NCI-H510A treated with DMSO at 0.1 percent for 48 hours (cell line): ENCODE measurements at places on chromosomes 3 and 15.

DNA sequence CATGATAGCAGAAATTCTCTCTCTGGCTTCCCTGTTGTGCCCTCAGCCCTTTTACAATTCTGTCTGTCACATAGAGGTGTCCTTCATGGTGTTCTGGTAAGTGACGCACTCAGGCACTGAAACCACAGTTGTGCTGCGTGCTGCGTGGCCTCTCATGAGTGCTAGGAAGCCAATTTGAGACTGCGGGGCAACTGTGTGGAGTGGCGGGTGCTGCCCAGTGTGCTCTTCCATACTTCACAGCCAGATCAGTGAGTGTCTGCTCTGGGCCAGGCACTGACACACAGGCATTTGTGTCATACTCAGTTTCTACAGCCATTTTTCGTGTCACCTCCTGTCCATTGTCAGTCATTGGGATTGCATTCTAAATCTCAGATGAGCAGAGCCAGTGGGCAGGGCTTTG, 133.1 kb upstream of the PLXNA1 start:
- DNase-seq, result no peak

GRCh38 chr3:150077581-150078247, 107.0 kb upstream of the PFN2 start:
- DNase-seq, result no peak

DNA sequence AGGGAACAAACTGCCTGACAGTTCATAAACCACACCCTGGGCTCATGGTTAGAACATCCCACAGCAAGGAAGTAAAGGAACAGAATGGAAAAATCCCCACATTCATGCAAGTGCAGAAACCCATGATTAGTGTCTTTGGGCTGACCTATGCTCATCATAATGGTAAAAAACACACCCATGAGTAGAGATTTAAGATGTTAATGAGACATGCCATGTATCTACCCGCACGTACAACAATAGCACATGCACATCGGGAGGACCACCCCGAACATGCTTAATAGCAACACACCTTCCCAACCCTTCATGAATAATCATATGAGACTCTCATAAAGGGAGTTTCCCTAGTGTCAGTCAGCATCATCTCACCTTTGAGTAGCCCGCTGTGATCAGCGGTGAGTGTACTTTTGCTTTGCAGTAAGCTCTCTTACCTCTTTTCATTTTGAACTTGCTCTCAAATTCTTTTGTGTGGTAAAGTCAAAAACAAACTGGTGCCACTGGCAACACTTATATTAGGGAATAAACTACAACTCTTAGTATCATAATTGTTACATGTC, 23.2 kb downstream of the ZBED2 start:
- DNase-seq, result no peak

GRCh38 chr3:177491296-177492032, 294.2 kb upstream of the TBL1XR1 start:
- DNase-seq, result peak; percentile 14

DNA sequence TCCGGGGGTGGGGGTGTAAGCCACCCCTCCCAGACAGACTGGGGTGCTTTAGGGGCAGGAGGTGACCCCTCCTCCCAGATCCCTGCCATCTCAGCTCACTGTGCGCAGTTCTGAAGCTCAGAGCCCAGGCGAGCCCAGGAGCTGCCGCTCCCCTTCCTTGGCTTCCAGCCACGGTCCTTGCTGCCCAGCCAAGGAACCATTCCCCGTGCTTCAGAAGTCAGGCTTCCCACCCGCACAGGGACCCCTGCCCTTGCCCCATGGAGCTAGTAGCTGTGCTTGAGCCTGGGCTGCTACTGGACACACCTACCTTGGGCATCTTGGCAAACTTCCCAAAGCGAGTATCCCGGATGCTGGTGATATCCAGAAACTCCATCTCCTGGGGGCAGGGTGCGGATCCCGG, 4.8 kb downstream of the PLCB2 start:
- DNase-seq, result no peak

DNA sequence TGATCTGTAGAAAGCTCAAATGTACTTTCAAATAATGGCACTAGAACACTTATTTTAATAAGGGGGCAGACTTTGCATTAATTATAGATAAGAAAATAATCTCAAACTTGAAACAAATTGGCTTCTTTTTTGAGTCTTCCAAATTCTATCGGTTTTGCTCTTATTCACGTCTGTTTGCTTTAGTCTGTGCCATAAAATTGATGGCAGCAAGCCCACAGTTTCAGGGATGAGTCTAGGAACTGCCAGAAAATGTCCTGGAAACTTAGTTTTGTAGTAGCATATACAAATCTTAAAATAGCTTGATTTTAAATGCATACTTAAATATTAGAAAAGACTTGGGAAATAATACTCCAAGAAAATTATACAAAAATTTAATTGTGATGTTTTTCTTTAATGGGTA, 39.7 kb downstream of the BCHE start:
- no peak for DNase-seq

DNA sequence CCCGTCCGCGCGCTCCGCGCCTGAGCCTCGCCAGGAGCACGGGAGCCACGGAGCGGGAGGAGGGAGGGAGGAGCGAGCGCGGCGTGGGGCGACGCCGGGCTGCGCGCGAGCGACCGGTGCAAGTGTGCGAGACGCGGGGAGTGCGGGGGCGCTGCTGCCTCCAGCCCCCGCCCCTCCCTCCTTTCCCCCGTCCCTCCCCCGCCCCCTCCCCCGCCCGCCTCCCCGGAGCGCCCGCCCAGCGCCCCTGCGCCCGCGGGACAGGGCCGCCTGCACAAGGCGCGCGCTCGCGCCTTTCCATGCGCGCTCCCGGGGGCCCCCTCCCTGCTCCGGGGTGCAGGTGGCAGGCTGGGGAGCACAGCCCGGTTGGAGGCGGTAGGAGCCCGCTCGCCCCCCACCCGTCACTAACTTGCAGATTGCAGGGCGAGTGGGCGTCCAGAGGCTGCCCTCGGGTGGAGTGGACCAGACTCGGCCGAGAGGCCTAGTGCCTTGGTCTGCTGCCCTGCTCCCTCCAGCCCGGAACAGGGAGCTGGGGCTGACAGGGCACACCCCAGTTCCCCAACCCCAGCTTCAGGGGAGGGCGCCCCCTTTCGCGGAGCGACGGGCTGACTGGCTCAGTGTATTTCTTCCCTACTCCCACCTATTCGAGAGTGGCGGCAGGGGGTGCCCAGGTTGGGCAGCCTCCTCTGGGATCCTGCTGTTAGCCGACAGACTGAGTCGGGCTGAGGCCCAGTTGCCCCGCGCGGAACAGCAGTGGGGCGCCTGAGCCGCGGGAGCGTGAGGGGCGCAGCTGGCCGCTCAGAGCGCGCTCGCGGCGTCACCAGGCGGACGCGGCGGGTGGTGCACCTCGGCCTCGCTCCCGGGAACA, at the start of gene WNT7A:
TSS of gene WNT7A (minus strand) at position 126 of the 865 bp plus-strand sequence. CDS start 255 bp downstream, outside the sequence.
- DNase-seq, result no peak

DNA sequence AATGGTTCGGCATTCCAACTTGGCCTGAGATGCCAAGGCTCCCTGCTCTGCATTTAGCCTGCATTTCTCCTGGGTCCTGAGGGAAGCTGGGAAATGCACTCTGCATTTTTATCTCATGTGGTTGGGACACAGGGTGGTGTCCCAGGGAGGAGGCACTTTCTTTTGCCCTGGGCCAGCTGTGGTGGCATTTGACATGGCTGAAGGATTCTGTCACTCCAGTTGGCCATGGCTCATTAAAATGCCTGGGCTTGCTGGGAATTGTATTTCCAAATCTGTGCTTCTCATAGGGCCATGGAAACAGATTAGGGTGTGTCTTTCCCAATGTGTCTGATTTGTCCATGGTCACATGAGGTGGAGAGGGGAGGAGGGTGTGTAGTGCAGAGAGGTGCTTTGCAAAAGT, 128.3 kb upstream of the RGMA start:
- no peak for DNase-seq

GRCh38 chr15:67150023-67150860, 84.8 kb downstream of the SMAD3 start:
- no peak for DNase-seq

- no peak for DNase-seq
Measured at GRCh38 chr3:24344784-24345439, 149.7 kb downstream of the THRB start.

GRCh38 chr3:99484871-99485270, 153.5 kb upstream of the COL8A1 start:
- no peak for DNase-seq

DNA sequence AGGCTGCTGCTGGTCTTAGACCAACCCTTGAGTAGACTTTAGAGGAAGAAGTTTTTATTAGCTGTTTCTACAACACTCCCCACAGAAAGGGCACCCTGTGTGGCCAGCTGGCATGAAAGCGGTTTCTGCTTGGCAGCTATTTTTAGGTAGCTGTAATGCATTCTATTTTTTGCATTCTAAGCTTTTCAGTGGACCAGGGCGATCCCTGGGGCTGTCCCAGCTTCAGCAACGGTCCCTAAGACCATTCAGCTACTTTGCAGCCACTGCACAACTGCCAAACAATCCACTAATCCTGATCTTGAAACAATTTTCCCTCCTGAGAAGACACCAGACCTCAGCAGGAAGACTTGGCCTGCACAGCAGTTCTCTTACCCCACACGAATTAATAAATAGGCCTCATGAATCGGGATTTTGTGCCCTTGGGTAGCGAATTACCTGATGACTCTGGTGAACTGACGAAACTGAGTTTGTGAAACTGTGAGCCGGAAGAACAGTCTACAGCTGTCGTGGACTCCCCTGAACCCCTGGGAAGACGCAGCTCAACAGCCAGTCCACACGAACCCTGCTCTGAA, 14.6 kb upstream of the TFRC start:
- DNase-seq, result no peak

DNA sequence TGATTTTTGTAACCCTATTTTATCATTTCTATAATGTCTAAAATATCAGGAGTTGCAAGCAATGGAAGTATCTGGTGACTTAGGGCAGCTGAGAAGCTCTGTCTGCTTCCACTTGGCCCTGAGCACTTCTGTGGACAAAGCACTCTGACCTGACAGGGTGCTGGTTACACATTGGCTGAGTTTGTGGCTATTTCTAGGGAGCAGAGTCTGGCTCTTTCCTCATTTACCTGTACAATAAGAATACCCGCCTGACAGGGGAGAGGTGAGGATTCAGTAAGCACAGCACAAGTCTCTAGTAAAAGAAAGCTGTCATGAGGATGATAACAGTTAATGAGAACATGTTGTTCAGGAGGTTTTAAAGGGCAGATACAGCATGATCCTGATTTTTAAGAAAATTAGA, 33.3 kb upstream of the SPESP1 start:
- DNase-seq, result no peak

DNA sequence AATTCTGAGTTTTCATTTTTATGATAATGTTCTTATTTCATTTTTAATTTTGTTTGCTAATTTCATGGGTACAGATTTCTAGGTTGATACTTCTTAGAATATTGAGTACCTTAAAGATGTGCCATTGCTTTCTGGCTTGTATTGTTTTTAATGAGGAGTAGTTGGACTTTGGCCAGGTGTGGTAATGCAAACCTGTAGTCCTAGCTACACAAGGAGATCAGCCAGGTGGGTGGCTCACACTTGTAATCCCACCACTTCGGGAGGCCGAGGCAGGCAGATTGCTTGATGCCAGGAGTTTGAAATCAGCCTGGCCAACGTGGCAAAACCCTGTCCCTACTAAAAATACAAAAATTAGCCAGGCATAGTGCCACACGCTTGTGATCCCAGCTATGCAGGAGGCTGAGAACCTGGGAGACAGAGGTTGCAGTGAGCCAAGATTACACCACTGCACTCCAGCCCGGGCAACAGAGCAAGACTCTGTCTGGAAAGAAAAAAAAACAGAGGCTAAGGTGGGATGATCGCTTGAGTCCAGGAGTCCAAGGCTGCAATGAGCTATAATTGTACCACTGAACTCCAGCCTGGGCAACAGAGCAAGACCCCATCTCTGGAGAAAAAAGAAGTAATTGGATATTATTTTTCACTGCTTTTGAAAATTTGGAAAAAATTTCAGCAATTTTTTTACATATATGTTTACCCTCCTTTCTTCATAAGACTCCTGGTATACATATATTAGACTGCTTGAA, 198.0 kb downstream of the ALCAM start:
- DNase-seq, result no peak

DNA sequence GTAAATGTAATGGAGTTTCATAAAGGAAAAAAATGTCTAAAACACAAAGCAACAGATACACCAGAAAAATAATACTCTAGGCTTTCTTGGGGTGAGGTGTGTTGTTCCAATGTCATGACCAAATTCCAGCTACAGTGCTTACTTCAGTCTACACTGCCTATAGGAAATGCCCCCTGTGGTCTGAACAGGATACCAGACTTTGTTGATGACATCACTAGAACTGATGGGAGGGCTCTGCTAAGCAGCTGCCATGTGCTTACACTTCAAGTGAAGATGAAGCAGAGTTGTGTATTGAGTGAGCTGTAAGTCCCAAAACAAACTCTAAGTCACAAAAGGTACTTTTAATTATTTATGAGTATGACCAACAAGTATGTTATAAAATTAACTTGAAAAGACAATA, 456.1 kb upstream of the IL12A start:
- DNase-seq, result peak; percentile 4

DNA sequence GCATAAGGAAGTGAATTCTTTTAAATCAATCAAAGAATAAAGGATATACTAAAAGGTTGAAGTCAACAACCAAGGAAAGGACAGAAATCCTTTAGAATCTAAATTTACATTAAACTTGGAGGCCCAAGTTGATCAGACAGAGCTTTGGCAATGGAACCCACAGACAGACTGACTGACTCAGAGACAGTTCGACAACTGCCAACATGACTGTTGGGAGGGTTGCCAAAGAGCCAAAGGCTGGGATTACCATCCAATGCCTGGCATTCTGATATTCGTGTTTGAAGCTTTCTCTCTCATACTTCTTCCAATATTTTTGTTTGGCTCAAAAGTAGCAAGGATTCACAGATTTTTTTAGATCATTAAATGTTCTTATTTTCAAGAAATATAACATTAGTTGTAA, 406.1 kb downstream of the PLCL2 start:
- no peak for DNase-seq

DNA sequence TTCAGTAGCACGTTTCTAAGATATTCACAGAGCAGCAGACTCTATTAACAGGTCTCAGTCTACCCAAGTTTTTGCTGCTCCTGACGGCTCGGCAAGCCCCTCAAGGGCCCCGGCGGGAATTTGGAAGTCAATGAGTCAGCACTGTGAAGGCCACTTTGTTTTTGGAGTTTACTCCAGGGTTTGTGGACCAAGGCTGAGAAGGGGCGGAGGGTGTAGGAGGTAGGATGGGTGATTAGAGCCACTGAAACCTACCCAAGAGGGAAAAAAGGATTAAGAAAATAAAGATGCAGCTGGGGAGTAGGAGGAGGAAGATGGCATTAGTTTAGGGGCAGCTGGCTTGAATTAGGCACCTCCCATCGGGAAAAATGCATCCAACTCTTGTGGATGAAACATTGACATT, 87.6 kb downstream of the BDH1 start:
- DNase-seq, result no peak
